Activated CD4-positive, alpha-beta T cell treated with anti-CD3 and anti-CD28 coated beads, Interleukin-10, Interleukin-2, amounts not matched to agents 100 ng/mL and 50 ng/mL, durations not matched to agents 16 hours and 8 hours (primary cell): ENCODE measurements at places on chromosomes 12 and 14.

DNA sequence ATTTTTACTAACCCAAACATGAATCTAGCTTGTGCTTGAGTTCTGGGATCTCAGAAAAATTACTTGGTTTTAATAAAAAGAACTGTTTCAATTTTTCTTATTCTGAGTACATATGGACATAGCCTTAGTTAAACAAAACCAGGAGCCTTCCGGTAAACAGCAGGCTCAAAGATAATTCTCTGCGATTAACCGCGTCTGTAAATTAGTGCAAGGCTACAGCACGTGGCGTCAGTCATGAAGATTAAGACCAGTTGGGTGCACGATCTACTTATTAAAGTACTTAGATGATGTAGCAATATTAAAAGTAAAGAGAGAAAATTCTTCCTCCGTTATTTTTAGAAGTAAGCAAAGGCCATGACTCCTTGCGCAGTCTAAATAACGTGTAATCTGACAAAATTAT lies 700 bp downstream of the KCNJ8 start:
- no peak for DNase-seq

- DNase-seq: no peak
Observed at GRCh38 chr12:92370828-92371227, 225.2 kb upstream of the BTG1 start.

- DNase-seq: no peak
Observed at GRCh38 chr12:131896811-131897270, 2.4 kb downstream of the ULK1 start.

GRCh38 chr12:9051158-9051550 lies 61.8 kb downstream of the KLRG1 start:
- DNase-seq: no peak

DNA sequence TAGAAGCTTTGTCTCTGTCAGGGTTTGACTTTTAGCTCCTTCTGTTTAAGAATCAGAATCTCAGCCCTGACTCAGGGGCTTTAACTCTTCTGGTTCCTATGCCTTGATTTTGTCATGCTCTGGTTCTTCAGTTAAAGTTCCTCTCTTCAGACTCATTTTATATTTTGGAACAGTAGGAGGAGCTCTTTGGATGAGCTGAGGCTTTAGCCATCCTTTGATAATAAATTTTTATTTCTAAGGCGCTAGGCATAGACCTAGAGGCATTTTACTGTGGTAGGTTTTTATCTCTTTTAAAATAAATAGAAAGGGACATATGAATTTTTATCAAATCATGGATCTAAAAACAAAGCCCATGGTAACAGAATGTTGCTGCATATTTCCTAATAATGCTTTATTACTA lies 51.7 kb downstream of the ATP23 start:
- no peak for DNase-seq

DNA sequence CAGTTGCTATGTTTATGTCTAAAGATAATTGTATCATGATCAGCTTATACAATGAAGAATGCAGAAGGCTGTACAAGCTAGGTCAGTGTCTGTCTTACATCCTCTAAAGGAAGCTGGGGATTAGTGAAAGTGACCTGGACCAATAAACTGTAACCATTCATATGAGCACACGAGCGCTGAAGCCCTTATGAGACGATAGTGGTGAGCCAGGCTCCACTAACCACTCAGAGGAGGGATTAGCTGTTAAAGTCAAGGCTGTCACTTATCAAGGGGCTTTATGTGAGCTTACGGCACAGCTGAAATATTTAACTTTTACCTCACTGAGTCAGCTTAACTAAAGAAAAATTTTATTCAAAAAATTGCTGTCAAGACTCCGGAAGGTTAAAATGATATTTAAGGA lies 30.3 kb downstream of the NDUFA12 start:
- DNase-seq: no peak

DNA sequence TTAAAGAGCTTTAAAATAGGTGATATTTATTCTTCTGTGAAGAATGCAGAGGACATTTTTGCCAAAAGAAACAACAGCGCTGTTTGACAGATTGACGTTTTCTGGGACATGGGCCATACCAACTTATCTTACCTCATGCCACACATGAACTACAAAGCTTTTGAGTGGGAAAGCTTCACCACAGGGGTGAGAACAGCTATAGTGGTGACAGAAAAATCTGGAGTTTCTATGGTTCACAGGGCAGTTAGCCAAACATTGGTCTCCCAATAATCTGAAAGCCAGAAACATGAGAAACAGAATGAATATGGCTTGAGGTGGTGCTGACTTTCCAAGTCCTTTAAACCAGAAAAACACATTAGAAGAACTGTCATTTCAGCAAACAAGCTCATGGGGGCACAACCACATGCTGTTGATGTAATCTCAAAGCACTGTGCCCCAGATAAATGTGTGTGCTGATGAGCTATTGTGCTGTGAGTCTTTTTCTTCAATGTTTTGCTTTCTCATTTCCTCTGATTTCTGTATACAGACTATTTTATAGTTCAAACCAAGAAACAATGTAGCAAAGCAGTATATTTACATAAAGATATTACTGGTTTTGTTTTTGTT lies 905.4 kb downstream of the SLC16A7 start:
- DNase-seq: no peak

DNA sequence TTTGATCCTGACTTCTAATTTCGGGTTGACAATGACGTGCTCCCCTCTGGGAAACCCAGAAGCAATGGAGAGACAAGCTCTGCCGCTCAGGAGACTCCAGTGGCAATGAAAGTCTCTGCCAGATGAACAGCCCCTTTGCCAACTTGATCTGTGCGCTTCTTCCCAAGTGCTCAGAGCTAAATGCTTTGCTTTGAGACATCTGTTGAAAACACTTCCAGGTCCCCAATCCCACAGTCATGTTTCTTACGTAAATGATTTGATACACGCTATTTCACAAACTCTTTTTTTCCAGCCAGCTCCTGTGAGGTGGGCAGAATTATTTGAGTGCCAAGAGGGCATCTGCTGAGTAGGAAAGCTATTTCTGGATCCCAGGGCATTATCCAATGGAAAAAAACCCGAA lies 147.6 kb downstream of the RIMBP2 start:
- DNase-seq: no peak

DNA sequence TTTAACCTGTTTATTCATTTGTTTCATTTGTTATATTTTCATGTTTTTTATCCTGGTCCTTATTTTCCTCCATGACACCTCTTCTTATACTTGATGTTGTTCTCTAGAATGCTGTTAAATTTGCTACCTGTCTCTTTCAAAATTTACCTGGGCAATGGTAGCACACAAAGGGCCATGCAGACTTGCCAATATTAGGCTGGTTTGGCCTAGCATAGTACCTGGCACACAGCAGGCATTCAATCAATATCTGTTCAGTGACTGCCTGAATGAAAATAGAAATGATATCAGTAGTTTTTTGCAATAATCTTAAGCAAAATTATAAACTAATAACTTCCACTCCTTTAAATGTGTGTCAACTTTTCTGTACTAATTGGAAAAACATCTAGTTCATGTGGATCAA lies 325.1 kb downstream of the APAF1 start:
- DNase-seq: no peak

DNA sequence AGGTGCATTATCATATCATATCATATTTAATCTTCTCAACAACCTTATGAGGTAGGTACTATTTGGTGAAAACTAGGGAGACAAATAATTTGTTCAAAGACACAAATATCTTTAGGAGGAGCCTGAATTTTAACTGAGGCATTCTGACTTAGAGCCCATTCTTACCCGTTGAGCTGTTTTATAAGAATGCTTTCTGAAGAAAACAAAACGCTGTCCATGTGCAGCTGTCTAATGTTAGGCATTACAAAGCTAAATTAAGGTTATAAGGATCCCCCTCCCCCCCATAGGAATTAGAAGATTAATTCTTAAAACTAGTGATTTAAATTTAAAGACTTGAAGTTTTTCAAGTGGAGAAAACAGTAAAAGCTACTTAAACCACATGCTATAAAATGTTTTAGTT lies 6.4 kb downstream of the KTN1 start:
- no peak for DNase-seq

- no peak for DNase-seq
Observed at GRCh38 chr12:114685320-114685781, 1.4 kb upstream of the TBX3 start.

DNA sequence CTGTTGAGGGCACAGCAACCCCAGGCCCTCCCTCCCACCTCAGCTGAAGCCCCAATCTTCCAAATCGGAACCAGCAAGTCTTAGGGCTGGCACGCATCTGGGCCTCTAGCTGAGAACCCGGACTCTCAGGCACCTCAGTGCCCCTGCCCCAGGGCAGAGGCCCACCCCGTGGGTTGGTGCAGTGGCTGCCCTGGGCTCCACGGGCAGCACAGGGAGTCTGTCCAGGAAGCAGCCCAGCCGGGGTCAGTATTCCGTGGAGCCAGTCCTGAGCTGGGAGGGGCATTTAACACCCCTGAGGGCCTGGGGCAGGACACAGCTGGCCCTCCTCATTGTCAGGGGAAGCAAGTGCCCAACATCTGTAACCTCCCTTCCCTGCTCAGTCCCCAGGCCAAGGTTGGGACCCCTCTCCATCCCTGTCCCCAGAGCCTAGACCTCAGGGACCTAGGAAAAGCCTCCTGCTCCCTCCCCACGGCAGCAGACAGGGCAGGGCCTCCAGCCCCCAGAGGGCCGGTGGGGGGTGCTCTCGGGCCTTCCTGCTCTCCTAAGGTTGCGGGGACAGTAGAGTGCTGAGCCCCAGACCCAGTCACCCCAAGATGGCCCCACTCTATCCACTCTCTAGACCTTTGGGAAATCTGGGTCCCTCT lies 36.5 kb downstream of the SLC6A12 start:
- no peak for DNase-seq

DNA sequence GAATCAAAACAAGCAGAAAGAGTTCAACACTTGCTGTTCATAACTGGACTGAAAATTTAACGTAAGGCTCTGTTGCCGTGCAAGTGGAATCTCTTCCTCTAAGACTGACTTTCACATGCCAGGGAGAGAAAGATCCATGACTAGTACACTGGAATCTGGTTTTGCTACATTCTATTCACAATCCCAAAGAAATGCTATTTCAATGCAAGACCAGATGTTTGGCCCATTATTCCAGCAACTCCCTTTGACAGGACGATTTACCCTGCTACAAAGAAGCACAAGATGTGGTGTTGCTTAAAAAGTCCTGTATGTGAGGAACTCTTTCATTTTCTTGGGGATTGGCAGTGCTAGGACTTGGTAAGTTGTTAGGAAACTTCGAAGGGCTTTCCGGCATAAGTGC lies 17.4 kb downstream of the RFC5 start:
- DNase-seq: no peak

DNA sequence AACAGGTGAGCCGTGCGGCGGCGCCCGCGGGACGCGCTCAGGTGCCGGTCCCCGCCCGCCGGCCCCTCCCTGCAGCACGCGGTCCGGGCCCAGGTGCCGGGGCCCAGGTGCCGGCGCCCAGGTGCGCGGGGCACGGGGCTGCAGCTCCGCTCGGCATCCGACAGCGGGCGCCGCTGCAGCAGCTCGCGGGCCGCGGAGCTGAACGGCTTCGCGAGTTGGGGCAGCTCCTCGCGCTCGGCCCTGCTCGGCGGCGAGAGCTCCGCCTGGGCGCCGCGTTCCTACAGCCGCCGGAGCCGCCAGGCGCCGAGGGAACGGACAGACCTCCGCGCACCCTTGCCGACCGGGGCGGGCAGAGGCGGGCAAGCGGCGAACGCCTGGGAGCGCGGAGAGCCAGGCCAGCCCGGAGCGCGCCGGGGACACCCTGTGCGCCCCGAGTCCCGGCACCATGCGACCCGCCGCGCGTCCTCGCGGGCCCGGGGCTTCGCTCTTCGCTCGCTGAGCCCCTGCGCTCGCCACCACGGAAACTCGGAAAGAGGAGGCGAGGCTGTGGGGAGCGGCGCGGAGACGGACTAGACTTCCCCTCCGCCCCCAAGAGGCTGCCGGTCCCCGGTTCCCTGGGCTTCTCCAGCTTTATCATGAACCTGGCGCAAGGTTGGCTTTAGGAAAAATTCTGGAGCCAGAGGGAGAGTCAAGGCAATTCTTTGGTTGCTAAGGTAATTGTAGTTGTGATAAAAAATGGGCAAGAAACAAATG lies at the start of gene RGS6:
Gene RGS6 (plus strand): TSS at position 201 of the 753 bp plus-strand sequence.
- peak; percentile 46 for DNase-seq

DNA sequence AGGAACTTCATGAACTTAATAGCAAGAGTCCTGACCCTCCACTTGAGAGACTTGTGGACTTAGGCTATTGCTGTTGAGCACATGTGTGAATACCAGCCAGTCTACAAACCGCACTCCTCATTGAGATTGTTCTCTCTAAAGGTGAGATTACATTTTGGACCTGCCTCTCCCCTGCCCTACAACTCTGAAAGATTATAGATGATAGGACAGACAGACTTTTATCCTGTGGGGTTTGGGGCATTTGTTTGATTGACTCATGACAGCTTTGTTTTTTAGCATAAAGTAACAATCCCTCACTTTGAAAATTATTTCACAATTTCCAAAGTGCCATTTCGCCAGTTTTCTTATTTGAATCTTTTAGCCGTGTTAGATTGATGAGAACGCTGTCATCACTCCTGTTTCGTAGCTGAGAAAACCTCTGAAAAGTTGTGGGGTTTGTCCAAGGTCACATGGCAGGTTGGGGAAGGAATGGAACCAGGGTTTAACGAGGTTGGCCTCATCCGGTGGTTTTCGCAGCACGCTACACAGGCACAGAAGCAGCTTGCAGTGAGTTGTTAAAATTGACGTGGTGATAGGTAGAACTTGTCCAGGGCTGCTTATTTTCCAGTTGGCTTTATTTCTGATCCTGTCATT lies 836 bp downstream of the EVL start:
- DNase-seq: peak; percentile 93

GRCh38 chr14:33946679-33947476 lies 4.0 kb downstream of the EGLN3 start:
- no peak for DNase-seq

- no peak for DNase-seq
Observed at GRCh38 chr12:19855851-19856250, 416.6 kb downstream of the AEBP2 start.

- DNase-seq: peak; percentile 19
Observed at GRCh38 chr14:92651758-92652406, 96.5 kb downstream of the LGMN start.
